ENCODE measurements at places on chromosomes 12 and 14.

DNA sequence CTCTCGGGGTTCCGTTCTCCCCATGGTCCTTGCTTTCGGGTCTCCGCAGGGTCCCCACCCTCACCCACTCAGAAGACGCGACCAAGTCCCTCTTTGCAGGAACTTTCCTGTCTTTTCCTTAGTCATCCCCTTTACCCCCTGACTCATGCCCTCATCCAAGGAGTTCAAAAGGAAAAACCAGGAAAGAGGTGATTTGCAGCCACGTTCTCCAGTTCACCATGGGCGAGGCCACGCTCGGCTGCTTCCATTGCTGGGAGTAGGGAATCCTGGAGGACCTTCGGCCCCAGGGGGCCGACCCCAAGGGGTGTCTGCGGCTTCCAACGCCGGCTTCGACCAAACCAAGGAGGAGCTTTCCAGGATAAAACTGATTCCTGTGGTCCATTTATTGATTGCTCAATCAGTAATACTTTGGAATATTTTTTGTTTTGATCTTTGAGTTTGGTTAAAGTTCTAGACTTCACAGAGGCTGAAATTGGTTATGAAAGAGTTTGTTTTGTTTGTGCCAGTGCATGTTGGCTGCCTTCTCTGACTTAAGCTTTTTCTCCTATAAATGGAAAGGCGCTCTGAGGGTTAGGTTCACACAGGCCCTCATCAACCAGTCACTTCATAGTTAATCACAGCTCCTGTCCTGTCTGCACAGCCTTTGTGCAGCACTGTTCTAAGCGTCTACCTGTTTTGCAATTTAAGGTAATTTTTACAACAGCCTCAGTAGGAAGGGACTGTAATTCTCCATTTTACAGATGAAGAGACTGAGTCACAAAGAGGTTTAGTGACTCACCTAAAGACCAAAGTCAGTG, 827 bp downstream of the ALDH2 start:
- no peak for DNase-seq

DNA sequence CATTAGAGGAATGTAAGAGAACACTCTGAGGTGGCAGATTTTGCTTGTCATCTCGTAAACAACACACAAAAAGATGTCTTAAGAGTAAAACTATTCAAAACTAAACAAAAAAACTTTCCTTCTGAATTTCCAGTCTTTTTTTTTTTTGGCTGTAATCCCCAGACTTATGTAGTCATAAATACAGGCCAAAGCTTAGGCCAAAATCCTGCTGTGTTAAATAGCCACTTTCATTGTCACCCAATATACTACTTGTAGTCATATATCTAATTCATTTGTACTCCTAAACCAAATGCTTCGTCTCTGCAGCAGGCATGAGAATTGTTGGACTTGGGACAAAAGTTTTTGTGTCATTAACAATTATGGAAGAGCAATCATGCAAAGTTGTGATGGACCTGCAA, 103.5 kb upstream of the ATF1 start:
- DNase-seq = no peak

- no peak for DNase-seq
These were observed 752 bp downstream of the DACT1 start for GRCh38 chr14:58638231-58639197.

GRCh38 chr14:93987815-93988476, 9.2 kb upstream of the CCDC197 start:
- DNase-seq = no peak

DNA sequence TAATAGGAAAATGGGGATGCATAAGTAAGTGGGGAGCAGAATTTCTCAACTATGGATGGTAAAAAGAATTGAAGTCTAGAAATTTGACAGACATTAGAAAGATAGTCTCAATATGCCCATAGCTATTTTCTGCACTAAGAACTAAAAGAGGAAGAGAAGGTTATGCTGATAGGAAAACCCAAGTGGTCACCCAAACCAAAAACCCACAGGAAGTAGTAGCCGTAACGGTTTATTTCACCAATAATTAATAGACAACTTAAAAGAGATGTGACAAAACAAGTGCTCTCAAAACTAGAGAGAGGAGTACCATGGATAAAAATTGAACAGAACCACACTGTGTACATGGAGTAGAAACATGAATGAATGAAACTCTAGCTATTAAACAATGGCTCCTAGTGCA, 295.4 kb downstream of the FSCB start:
- no peak for DNase-seq

- no peak for DNase-seq
These were observed 56.4 kb downstream of the VCPKMT start for GRCh38 chr14:50059763-50060616.
